ENCODE measurements at places on chromosomes 6 and 20. TPM values are rescaled to one million over a fixed set of nuclear protein-coding genes. Genes with fewer than 3 reads are reported as not detected.

TCP11 gene
- total RNA-seq: not detected

ATP6V1G2 gene
- total RNA-seq: 0.65 TPM

PRR18 gene
- total RNA-seq: 0.23 TPM

DLK2 gene
- total RNA-seq: 3.2 TPM

ZBTB46 gene
- 10.2 TPM for total RNA-seq

DSTN gene
- 603 TPM for total RNA-seq

DNPH1 gene
- 42.8 TPM for total RNA-seq

SLC17A3 gene
- not detected for total RNA-seq

ZNF217 gene
- 80.7 TPM for total RNA-seq

LY6G5C gene
- 3.0 TPM for total RNA-seq

RAET1G gene
- total RNA-seq: 5.2 TPM

HDAC2 gene
- total RNA-seq: 78.1 TPM

CYP24A1 gene
- 10.4 TPM for total RNA-seq

STAU1 gene
- 88.1 TPM for total RNA-seq

ABHD12 gene
- total RNA-seq: 105 TPM

TRIM40 gene
- not detected for total RNA-seq

HRH3 gene
- total RNA-seq: 4.2 TPM

SLC17A2 gene
- not detected for total RNA-seq

MUC22 gene
- total RNA-seq: not detected

ZC2HC1B gene
- total RNA-seq: not detected

NHLRC1 gene
- total RNA-seq: 4.1 TPM

PLEKHG1 gene
- 78.9 TPM for total RNA-seq

KIF6 gene
- total RNA-seq: 0.78 TPM

ACTL10 gene
- total RNA-seq: 3.6 TPM

RIPOR3 gene
- total RNA-seq: 5.0 TPM

ZNF831 gene
- total RNA-seq: 1.4 TPM

ECT2L gene
- 0.18 TPM for total RNA-seq

CST2 gene
- not detected for total RNA-seq

SAMD10 gene
- 17.4 TPM for total RNA-seq

ENPP4 gene
- total RNA-seq: 14.6 TPM

SIGLEC1 gene
- 9.5 TPM for total RNA-seq

REV3L gene
- 60.5 TPM for total RNA-seq

SLPI gene
- total RNA-seq: 301 TPM

MAP7 gene
- 37.0 TPM for total RNA-seq

GTSF1L gene
- total RNA-seq: not detected

SRSF12 gene
- 0.57 TPM for total RNA-seq

EYS gene
- total RNA-seq: not detected

MUCL3 gene
- total RNA-seq: not detected

THBD gene
- 35.4 TPM for total RNA-seq

BYSL gene
- total RNA-seq: 24.6 TPM

KPNA5 gene
- 21.2 TPM for total RNA-seq

All from ureter (tissue), 1 donor.